ENCODE measurements at places on chromosomes 12 and 14.

- peak; percentile 2 for DNase-seq
Measured at GRCh38 chr14:105508069-105508468, 17.0 kb downstream of the TEDC1 start.

DNA sequence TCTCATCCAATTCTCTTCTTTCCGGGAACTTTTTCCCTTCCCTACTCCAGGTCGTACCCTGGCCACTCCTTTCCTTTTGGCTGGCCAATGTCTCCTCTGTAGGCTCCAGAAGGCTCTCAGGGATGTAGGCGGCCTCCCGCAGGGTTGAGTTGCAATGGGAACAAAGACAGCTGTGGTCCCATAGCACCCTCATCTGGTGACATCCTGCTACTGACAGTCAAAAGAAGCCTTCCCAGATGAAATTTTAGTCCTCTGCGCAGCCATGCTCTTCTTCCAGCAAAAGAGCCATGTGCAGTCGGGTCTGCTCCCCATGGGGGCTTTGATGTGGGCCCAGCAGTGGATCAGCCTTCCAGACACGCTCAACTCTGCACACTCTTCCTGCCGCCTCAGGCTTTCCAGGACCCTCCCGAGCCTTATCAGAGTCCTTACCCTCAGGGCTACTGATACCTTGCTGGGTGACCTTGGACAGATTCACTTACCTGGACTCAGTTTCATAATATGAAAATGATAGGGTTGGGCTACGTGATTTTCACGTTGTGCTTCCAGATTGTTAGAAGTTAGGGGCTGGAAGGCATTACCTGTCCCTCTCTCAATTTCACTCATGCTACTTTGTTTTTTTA is 5.5 kb upstream of the CELA1 start:
- no peak for DNase-seq

GRCh38 chr12:118513611-118514010 is 137.3 kb downstream of the SUDS3 start:
- no peak for DNase-seq

- no peak for DNase-seq
Measured at GRCh38 chr12:109047081-109047805, 5.1 kb upstream of the USP30 start.

- DNase-seq = no peak
Measured at GRCh38 chr12:52254180-52254964, 20.1 kb upstream of the KRT86 start.

- DNase-seq = no peak
Measured at GRCh38 chr12:106733660-106734059, 40.8 kb upstream of the RIC8B start.

Data from mucosa of descending colon (tissue), 3 donors.